ENCODE measurements at places on chromosomes 16 and 17.

DNA sequence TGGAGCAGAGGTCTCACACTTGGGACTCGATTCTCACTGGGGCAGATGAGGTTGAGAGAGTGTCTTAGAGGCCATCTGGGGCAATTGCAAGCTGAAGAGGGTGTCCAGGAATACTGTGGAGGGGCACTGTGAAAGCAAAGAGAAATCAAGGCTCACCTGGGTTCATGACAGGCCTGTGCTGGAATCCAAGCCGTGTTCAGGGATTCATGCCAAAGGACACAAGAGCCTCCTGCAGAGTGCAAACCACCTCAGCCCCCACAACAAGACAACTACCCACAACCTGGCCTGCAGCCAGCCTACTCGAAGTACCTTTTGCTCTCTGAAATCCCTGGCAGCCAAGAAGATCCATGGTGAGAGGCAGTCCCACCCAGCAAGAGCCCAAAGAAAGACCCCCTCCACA, 2334.2 kb downstream of the TP53TG3F start:
- DNase-seq: no peak

DNA sequence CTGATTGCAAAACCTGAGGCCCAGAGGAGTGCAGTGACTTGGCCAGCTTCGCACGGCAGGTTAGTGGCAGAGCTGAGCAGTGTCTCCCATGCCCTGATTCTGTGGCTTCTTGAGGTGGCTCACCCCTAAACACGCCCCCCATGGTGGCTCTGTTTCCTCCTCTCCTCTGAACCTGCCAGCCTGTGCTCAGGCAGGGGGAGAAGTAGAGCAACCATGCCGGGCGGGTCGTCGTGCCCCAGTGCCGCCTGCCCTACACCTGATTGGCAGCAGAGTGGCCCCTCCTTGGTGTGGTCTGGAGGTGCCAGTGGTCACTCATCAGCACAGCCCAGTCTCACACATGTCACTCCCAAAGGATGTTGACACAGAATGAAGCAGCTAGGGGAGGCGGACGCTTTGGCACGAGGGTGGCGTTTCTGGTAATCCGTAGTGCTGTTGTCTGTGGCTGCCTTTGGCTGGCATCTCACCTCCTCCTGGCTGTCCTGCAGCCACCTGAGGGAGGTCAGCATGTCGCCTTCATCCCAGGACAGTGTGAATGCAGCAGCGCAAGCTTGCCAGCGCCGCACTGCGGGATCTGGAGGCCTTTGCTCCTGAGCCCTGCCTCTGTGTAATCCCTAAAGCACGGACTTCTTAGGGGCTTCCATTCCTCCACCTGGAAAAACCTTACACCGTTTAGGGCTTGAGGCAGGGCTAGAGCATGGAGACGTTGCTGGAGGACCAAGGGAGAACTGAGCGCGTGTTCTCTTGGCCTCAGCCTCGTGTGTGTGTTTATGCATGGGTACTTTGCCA, 294.7 kb downstream of the SEC14L1 start:
- DNase-seq: no peak

DNA sequence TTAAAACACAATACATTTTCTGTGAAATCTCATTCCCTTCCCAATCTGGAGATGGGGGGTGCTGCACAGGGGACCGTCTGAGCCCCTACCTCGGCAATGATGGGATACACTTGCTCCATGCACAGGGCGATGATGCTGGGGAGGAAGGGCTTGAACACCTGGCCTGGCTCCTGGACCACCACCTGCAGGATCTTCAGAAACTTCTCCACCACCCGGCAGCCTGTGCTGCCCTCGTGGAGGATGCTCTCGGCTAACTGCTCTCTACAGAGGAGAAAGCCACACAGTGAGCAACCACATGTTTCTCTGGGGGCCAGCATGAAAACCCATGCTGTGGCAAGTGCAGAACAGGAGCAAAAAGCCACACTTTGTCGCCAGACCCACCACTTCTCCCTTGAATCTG, 42.4 kb upstream of the GSG1L start:
- DNase-seq: no peak

- DNase-seq: no peak
Measured at GRCh38 chr17:19250421-19251173, 13.4 kb downstream of the EPN2 start.

GRCh38 chr16:30992931-30993816, 8.2 kb downstream of the HSD3B7 start:
- DNase-seq: no peak

DNA sequence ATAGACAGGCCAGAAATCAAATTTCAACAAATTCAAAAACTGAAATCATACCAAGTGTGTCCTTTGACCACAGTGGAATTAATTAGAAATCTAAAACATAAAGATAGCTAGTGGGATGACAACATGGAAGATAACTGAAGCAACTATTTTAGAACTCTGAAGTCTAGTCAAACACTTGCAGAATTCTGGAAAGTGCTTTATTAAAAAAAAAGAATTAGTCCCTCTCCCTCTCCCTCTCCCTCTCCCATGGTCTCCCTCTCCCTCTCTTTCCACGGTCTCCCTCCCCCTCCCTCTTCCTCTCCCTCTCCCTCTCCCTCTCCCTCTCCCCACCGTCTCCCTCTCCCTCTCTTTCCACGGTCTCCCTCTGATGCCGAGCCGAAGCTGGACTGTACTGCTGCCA, 6.7 kb upstream of the OR4D1 start:
- no peak for DNase-seq

DNA sequence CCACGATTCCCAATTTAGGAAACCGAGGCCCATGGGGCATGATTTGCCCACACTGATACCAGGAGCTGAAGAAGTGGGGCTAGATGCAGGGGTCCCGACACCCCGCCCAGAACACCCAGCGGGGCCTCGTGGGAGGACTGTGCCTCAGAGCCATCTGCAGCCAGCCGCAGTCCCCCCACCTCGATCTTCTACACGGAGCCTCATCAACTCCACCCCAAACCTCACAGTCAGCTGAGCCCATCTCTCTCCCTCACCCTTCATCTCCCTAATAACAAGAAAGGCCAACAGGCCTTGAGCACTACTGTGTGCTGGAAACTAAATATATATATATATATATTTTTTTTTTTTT, 4.2 kb downstream of the ITGAE start:
- DNase-seq: peak; percentile 56

DNA sequence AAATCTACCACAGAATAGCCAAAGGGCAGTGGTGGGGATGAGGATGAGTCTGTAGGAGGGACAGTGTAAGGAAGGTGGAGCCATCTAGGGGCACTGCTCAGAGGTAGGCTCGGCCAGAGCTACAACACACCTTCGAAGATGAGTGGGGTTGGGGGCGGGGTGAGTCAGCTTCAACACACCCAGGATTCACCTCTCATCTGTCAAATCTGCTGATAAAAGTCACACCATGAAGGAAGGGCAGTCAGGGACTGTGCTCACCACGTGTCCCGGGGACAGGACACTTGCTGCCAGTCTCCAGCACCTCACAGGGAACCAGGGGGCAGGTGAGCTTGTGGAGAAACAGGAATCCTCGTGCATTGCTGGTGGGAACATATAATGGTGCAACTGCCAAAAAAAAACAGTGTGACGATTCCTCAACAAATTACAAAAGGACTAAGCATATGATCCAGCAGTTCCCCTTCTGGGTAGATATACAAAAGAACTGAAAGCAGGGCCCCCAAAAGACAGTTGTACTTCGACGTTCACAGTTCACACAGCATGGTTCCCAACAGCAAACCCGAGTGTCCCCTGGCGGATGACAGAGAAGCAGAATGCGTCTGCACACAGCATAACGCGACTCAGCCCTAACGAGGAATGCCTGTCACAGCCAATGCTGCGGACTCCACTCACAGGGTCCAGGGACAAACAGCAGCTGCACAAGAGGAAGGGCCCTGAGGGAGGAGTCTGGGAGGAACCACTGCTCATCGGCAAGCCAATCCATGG, 133.1 kb downstream of the ANKRD11 start:
- DNase-seq: no peak
